NCI-H524 (cell line): ENCODE measurements at places on chromosomes 3 and 15.

DNA sequence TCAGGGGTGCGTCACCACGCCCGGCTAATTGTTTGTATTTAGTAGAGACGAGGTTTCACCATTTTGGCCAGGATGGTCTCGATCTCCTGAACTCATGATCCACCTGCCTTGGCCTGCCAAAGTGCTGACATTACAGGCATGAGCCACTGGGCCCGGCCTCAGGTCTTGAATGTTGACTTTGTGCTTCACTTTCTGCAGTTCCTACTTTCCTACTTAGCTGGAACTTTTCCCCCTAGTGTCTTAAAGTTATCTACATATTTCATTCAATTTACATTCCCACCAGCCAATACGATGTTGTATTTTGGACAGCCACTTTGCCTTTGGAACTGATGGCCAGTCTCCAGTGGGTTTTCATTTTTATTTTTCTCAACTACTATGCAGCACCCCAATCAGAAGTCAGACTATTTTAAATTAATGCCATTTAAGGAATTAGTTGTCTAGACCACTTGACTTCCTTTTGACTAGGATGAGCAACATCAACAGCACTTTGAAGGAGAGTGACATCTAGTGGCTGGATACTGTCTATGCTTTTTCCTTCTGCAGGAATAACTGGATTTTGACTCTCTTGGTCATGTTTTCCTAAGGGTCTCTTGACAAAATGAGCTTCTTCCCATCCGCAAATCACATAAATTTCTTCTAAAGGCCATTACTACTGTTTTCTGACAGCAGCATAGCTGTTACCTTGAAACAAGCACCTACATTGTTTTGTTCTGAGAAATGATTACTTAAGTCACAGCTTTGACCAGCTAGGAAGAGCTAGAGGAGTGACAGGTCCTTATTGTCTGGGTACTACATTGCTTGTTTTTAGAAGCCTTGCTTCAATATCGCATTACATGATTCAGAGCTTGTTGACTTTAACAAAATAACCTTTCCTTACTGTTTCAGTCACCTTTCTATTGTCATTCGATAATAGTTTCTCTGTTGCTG, 140.2 kb downstream of the ITPR1 start:
- peak; percentile 55 for DNase-seq

GRCh38 chr3:42610976-42611375, 10.5 kb downstream of the NKTR start:
- no peak for DNase-seq

- no peak for DNase-seq
These were observed 43.8 kb upstream of the FBXL22 start for GRCh38 chr15:63553388-63553791.

DNA sequence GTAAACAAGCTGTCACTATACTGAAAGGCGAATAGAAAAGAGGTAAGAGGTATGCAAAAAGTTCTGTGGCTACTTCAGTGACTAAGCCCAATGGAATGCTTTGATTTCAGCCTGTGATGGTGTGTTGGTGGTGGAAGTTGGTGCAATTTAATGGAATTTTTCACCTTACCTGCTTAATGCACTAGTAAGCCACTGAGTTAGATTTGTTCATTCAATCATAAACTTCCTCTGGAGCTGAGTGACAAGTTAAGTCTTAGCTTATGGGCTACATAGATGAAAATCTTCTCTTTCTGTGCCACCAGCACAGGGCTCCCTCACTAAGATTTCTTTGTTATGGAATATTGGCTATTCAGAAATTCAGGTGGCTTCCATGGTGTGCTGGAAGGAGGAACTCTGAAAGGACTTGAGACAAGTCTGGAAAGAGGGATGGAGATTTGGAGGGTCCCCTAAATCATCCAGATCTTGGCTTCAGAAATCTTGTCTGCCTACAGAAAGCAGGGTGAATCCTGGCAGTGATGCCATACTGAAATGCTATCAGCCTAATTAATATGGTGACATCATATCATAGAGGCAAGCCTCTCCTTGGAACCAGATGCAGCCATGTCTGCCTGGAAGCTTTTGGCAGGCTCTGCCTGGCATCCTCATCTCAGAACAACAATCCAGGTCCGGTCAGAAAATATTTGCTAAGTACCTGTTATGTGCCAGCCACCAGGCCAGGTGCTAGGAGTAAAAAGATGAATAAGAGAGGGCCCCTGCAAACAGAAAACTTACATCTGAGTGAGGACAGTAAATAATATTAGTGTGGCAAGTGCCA, 8.1 kb upstream of the GAP43 start:
- no peak for DNase-seq

DNA sequence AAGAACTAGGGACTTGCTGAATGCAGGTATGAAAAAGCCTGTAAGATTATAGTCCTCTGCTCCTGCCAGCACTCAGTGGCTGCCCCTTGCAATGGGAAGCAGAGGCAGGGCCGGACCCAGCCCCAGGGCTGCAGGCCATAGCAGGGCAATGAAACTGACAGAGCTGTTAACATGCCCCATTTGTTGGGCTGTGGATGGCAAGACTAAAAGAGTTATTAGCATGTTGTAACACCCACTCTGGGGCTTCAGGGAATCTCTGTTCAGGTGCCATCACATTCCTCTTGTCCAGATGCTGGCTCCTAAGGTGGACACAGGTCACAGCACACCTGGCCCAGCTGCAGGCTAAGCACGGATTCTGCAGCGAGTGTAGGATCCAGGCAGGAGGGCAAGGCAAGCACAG, 7.4 kb upstream of the OR5H2 start:
- DNase-seq, result no peak

DNA sequence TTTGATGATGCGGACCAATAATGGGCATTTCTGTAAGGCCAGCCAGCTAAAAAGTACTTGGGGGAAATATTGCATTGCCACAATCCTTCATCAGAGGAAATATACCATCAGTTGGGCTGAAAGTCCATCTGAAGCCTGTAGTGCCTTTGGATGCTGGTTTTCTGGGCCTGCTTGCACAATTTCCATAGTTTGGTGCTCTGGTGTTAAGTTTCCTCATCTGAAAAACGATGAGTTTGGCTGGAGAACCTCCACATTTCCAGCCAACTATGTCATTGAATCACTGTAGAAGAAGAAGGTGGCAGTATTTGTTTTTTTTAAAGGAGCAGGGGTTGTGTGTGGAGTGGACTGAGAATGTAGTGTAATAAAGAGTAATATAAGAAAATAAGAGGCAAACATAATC, 10.1 kb downstream of the CCNB2 start:
- no peak for DNase-seq

DNA sequence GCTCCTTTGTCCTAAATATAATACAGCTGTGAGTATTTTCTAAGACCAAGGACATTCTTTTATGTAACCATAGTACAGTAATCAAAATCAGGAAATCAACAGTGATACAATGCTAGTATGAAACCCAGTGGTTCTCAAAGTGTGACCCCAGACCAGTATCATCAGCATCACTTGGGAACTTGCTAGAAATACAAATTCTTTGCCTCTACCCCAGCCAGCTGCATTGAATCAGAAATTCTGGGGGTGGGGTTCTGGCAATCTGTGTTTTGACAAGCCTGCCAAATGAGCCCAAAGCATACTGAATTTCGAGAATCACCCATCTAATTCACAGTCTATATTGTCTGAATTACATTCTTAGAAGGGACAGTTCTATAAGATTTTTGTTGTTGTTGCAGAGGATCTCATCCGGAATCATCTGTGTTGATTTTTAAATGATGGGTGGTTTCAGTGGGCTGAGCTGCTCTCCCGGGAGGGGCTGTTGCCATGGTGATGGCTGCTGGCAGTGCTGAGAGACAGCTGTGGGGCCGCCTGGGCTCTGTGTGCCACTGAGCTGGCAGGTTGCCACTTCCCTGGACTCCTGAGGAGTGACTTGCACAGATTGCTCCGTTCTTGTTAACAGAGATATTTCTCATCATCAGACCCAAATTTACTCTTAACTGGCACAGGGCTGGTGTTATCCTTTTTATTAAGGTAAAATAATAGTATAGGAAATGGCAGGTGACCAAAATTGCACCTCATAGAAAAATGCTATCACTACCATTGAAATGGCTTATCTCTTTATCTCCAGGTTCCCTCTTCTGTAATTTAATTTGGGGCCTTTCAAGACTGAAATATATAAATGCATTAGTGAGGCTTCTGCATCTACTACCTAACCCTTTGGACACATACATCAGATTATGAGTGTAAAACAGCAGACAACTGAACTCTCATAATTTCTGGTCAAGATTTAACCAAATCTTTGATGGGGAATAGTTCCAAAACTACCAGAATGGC, 56.5 kb downstream of the NEK11 start:
- peak; percentile 99 for DNase-seq

- peak; percentile 86 for DNase-seq
These were observed 131.3 kb downstream of the TMEM108 start for GRCh38 chr3:133169331-133170068.

DNA sequence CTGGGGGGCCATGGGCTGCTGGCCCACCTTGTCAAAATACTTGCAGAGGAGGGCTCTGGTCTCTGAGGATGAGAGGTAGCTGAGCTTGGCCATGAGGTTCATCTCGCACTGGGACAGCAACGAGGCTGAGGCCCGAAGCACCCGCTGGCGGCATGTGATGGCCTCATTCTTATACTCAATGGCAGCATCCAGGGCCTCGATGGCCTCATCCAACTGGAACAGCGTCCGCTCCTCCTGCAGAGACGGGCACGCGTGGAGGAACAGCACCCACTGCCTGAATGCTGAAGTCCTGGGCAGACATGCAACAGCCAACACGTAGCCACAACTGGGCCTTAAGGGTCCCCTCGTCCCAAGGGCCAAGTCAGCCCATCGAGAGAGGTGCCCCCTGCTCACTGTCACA, 25.0 kb downstream of the KIF7 start:
- no peak for DNase-seq

- peak; percentile 58 for DNase-seq
These were observed 66.9 kb downstream of the RNF13 start for GRCh38 chr3:149879872-149880271.

- DNase-seq, result peak; percentile 41
These were observed 28.9 kb downstream of the FBXW12 start for GRCh38 chr3:48400824-48401433.

DNA sequence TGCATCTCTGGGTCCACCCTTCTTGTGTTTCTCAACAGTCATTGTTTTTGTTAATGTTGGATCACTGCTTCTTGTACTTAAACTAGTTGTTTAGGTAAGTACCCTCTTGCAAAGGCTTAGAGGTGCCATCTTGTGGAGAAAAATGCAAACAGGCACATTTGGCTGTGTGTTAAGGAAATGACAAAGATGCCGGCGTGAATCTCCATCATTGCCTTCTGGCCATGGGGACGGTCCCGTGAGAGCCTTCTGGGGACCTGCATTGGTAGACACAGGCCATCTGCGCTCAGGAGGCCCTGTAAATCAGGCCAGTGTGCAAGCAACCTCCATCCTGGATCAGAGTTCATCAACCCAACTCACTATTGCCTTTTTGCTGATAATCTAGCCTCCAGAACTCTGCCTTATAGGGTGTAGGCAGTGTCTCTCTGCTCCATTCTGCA, 158.6 kb upstream of the NR2E3 start:
- DNase-seq, result peak; percentile 91

DNA sequence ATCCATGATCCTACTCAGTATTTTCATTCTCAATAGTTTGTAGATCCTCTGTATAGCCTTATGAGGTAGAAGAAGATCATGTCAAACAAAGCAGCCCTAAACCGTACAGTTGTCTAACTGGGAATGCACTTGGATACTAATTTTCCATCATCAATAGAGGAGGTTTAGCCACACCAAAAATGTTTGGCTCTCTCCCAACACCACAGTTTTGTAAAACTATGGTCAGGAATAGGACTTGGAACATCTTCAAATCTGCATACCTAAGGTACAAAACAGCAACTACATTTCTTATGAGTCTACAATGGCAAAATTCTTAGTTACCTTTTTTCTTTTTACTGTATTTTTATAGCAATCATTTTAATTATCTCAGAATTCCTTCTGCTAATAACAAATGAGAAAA, 1001.6 kb downstream of the ROBO2 start:
- DNase-seq, result no peak

DNA sequence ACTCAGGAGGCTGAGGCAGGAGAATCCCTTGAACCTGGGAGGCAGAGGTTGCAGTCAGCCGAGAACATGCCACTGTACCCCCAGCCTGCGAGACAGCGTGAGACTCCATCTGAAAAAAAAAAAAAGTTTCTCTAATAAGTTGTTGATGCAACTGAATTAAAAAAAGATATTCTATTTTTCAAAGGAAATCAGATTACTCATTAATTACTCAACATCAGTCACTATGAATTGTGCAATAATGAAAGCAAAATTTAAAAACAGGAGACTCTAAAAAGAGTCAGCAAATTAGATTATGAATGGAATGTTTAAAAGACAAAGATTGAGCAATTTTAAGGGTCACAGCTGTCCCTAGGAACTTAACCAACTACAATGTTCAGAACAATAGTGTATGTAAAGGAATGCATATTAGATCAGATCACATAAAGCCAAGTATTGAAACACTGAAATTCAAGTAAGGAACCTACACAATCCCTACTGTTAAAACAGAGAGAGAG, 60.2 kb upstream of the SLC4A7 start:
- no peak for DNase-seq
